ENCODE measurements at places on chromosomes 16 and 17. TPM values are rescaled to one million over a fixed set of nuclear protein-coding genes. Genes with fewer than 3 reads are reported as not detected.
A peak's percentile ranks its signal among the peaks of the same experiment; 100 is the strongest.

DNA sequence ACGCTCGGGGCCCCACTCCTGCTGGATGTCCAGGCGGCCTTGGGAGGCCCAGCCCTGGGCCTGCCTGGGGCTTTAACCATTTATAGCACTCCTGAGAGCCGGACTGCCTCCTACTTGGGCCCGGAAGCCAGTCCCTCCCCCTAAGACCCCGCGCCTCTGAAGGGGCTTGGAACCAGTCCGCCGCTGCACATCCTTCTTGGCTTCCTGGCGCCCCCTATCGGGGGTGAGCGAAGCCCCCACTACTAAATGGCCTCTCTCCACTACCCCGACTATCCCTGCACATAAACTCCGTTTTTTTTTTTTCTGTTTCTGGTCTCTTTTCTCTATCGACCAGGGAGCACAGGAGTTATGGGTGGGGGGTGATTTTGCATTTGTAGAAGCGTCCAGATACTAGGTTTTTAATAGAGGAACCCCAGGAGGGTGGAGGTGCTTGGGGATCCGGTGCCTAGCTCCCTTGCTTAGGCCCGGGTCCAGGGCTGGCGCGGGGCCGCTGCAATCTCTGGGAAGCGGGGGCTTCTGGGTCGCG is 633 bp upstream of the NOL3 start:
- DNase-seq = peak; percentile 57

GRCh38 chr17:73645050-73645871 is 1.0 kb upstream of the SDK2 start:
- peak; percentile 40 for DNase-seq

DNA sequence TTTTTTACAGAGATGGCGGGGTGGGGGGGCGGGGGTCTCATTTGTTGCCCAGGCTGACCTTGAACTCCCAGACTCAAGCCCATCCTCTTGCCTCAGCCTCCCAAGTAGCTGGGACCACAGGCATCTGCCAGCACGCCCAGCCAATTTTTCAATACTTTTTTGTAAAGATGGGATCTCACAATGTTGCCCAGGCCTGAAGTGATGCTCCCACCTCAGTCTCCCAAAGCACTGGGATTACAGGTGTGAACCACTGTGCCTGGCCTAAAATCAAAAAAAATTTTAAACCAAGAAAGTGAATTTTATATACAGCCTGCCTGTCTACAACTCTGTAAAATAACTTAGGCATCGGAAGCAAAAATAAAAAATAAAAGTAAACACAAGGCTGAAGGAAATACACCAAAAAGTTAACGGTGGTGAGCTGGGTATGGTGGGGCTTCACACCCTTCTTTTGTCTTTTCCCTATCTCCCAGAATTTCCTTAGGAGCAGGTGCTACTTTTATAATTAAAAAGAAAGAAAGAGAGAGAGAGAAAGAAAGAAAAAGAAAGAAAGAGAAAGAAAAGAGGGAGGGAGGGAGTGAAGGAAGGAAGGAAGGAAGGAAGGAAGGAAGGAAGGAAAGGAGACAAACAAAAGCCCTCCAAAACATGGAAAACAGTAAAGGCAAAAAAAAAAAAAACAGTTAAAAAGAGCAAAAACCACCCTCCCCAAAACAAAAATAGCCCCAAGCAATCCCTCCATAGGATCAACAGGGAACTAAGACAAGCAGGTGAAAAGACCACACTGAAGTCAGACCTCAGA is 51.4 kb downstream of the TBC1D16 start:
- no peak for DNase-seq

- no peak for DNase-seq
These were observed 1.8 kb upstream of the NDE1 start for GRCh38 chr16:15648135-15648730.

DNA sequence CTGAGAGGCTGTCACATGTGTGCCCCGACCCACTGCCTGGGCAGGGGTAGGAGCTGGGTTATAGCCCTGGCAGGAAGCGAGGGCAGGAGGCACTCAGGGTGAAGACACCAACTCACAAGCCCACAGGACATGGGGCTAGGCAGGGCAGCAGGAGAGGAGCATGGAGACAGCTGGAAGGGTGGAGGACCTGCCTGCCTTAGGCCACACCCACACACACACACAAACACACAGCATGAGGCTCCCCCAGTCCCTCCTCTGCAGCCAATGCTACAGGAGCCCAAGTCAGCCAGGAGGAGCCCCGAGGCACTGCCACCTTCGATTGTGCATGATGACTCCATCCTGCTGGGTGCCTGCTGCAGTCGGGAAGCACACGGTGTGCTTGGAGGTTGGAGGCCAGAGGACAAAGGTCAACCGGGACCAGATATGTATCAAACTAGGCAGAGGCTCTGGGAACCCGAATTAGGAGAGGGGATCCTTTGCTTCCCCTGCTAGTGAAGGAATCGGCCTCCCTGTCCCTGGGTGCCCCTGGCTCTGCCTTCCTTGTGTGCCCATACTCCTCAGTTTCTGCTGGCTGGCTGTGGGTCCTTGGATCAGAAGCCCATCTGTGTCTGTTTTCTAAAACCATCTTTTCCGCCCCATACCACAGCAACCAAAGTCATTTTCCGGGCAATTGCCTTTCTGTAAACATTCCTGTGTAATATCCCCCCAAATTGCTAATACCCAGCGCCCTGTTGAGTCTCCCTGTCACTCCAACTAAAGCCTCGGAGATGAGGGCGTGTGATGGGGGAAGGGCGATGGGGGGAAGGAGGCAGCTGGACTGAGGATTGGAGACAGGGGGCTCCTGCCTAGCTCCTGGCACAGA is 20.5 kb downstream of the SRCIN1 start:
- DNase-seq = no peak

DNA sequence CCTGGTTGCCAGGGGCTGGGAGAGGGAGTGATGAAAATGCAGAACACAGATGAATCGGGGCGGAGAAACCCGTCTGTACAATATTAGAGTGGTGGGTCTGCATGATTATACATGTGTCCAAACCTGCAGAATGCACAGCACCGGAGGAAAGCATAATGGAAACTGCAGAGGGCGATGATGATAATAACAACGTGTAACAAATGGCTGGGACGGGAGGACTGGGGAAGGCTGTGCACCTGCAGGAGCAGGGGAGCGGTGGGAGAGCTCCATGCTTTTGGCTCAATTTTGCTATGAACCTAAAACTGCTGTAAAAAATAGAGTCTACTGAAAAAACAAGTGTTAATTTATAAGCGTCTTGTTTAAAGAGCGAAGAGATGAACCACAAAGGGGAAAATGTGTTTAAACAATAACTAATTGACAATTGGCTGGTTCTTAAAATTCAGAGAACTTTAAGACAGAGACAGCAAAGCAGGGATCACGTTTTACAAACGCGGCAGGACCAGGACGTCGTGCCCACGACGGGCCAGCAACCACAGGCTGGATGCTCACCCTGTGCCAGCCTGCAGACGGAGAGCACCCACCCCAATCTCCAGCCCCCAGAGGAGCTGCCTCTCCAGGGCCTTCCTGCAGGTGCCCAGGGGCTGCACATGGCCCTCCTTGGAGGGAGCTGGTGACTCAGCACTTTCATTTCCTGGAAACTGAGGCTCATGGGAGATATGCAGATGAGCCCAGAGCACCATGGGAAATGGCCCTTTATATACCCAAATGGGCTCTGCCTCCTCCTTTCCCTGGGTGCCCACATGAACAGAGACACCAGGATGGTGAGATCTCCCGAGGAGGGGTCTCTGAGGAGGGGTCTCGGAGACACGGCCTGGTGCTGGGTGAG is at the start of gene TEX19:
TSS of gene TEX19 (plus strand) at position 783 of the 886 bp plus-strand sequence. CDS start 2,904 bp downstream, outside the sequence.
- no peak for DNase-seq

DNA sequence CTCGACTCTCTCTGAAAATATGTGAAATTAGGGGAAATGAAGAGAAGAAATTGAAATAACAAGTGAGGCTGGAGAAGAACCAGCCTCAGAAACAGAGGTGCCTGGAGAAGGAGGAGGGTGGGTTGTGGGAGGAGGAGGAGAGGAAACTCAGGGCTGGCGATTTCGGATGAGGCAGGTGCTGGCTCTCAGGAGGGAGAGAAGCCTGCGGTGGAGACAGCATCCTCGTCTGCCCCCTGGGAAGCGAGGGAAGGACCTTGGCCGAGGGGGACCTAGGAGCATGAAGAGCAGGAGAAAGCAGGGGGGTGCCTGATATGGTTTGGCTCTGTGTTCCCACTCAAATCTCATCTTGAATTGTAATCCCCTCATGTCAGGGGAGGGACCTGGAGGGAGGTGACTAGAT is 264.7 kb upstream of the TNRC6C start:
- DNase-seq = no peak

DNA sequence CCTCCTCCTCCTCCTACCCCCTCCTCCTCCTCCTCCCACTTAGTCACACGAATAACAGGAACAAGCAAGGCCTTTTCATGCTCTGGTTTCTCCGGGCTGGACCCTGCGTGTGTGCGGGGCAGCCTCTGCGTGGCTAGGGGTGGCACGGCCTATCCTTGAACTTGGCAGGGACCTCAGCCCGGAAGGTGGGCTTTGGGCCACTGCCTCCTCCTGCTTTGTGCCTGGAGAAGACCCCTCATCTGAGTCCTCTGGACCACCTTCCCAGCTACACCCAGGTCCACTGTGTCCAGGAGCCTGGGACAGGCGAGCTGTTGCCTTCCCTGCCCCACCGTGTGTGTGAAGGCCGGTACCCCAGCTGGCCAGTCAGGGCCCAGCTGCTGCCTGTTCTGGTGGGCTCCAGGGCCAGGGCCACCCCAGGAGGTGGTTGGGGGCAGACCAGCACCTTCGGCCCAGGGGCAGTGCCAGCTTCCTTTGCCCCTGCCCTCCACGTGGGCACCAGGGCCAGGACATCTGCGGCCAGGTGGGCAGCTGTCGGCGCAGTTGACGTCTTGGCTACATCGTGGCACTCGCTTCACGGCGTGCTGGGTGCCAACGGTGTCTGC is 35.4 kb downstream of the GINS2 start:
- no peak for DNase-seq

Gene CACNA1G
- not detected for total RNA-seq

Gene SHISA9
- total RNA-seq = 0.07 TPM

Measured in activated naive CD4-positive, alpha-beta T cell treated with anti-CD3 and anti-CD28 coated beads, Interleukin-2, amount 50 U/mL, for 72 hours (primary cell).